Stimulated activated naive CD4-positive, alpha-beta T cell (primary cell): ENCODE measurements at places on chromosomes 4 and X.
A peak's percentile ranks its signal among the peaks of the same experiment; 100 is the strongest.

- no peak for DNase-seq
Measured at GRCh38 chrX:42219231-42219630, 295.9 kb upstream of the CASK start.

DNA sequence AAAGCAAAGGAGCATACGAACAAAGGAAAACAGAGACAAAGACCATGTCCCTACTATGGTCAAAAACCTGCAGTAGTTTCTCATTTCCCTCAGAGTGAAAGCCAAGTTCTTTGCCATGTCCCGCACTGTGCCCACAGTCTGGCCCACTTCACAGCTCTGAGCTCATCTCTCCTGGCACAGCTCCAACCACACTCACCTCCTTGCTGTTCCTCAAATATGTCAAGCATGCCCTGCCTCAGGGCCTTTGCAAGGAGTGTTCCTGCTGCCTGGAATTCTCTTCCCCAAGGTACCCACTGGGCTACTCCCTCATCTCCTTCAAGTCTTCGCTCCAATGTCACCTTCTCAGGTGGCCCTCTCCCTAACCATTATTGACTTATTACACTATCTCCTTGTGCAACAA, 72.1 kb downstream of the COX18 start:
- DNase-seq, result no peak

DNA sequence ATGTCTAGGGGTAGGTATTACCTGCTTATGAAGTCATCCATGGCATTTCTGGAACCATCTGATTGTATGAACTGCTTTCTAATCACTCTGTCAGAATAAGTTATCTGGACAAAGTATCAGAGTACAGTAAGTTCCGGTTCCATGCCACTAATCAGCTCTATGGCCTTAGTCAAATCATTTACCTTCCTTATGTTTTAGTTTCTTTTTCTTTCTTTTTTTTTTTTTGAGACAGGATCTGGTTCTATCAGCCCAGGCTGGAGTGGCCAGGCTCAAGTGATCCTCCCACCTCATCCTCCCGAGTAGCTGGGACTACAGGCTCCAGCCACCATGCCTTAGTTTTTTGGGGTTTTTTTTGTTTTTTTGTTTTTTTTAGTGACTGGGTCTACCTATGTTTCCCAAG, 11.5 kb downstream of the XIAP start:
- no peak for DNase-seq

DNA sequence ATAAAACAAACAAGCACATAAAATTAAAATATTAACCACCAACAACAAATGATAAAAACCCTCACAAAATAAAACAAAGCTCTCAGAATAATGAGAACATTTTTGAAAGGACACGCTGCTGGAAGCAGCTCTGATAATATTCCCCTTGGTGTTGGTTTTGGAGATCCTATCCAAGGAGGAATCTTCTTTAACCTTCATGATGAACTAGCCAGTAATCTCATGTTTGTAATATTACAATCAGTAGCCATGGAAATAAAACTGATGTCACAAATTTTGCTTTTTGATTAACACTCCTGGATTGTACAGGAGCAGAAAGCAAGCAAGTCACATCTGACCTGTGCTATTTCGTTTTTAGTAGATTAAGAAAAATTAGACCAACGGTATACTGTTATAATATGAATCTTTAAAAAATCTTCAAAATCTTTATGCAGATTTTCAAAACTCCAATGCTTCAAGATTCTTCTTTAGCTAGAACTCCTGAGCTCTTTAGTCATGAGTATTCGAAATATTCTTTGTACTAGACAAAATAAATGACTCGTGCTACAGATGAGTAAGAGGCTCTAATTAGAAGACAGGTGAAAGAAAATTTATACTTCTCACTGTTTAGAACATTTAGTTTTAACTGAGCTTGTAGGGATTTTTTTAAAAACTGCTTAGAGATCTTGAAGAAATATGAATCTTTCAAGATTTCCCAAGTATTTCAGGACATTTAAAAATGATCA, 154.1 kb downstream of the RASL11B start:
- DNase-seq, result no peak

DNA sequence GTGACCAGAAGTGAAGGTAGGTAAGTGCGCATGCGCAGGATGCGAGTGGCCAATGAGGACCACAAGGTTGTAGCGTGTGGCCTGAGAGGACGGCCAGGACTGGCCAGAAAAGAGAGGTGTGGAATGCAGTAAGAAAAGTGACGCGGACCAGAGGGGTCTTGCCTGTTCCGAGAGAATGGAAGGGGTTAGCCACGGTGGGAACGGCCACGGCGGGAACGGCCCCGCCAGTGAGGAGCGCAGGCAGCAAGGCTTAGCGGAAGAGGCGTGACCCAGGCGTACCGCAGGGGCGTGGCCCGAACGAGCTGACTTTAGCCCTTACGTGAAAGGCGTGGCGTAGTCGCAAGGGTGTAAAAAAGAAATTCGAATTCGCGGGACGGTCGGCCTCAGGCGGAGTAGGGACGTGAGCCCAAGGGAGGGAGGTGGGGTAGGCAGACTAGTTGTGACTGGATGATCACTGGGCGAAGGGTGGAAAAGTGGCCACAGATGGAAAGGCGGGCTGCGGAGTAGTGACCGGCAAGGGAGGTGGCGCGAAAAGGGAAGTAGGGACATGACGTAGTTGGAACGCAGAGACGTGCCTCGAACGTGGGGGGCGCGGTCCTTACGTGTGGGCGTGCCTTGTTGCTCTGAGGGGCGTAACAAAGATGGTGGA, 10.4 kb upstream of the CLTRN start:
- DNase-seq, result peak; percentile 99

DNA sequence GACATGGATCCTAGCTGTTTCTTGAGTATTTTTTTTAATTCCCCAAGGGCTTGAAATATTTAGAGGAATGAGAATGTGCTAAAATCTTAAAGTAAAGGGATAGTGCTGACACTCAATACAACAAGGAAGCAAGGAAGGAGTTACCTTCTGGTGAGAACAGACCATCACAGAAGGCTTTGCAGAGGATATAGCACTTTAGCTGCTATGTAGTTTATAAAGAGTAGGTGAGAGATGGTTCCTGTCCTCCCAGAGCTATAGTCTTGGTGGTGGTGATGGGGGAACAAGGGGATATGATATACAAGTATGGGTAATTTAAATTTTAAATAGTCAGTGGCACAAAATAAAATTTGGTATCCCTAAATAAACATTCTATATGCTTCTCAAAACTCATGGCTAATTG, 47.6 kb downstream of the MTHFD2L start:
- no peak for DNase-seq

- no peak for DNase-seq
Measured at GRCh38 chrX:93332329-93332728, 341.0 kb downstream of the NAP1L3 start.

DNA sequence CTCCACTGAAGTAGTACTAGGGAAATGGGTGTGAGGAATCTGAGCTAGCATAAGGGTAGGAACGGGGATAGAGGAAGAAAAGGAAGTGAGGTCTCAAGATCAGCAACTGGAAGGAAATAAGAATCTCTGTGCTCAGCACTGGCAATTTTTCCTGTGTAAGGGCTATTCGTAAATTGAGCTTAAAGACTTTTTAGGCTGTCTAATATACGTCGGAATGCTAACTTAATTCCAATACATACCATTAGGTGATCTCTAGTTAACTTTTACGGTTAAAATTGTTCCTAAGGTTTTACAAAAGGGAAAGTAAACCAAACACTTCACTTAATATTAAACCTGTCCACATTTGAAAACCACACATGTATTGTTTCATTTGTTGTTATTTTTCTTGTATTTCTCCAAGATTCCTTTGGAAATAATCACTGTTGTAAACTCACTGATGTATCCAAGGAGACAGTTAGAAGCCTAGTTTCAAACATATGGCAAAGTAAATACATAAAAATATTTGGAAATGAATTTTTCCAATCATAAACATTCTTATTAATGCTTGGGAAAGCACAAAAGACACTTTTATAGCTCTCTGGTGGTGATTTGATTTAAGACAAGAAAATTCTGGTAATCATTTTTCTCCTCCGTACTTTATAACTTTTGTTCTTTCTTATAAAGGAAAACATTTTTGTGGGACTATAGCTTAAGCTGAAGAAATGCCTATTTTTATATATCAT, 28.1 kb upstream of the HPGDS start:
- no peak for DNase-seq

DNA sequence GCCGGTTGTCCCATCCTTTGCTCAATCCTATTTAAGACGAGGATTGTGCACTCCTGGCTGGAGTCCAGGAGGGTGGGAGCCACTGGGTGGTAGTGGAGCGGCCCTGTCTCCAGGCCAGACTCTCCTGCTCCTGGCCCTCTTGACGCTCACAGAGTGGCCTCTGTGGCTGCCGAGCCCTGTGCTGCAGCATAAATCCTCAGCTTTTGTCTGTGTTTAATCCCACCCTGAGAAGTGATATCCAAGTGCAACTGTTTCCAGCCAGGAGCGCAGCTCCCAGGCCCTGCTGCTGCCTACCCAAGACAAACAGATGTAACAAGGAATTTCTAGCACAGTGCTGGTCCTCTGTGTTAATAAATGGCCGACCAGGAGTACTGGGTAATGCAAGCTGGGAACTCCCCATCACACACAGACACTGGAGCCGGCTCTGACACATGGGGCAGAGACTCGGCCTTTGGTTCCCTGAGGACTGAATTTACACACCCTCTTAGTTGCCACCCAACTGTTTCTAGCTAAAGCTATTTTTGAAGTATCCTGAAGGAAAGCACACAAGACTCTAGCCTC, 85.3 kb downstream of the GATB start:
- DNase-seq, result no peak

GRCh38 chrX:54182194-54182863, 725 bp downstream of the FAM120C start:
- DNase-seq, result peak; percentile 40

DNA sequence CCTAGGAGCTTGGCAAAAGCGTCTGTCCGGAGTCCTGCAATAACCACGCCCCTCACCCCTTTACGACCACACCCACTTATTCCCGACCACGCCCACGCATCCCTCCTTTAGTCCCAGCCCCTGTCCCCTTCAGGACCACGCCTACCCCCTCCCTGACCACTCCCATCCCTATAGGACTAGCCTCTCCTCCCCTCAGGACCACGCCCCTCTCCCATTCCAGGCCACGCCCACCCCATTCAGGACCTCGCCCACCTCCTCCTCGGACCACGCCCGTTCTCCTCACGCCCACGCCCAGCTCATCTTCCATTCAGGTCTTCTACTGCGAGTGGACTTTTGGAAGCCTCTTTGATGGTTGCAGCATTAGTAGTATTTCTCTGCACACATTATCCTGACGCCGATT, 131.2 kb upstream of the STX18 start:
- DNase-seq, result no peak

- no peak for DNase-seq
Measured at GRCh38 chrX:48992341-48992740, 9.7 kb downstream of the GRIPAP1 start.

GRCh38 chr4:177225605-177226004, 84.1 kb upstream of the NEIL3 start:
- DNase-seq, result no peak

GRCh38 chr4:150216726-150217125, 138.5 kb downstream of the DCLK2 start:
- DNase-seq, result no peak

- no peak for DNase-seq
Measured at GRCh38 chrX:2883770-2884169, 45.4 kb downstream of the ARSD start.

GRCh38 chr4:137238456-137239162, 293.7 kb downstream of the PCDH18 start:
- DNase-seq, result no peak

- no peak for DNase-seq
Measured at GRCh38 chrX:68912113-68912512, 83.3 kb downstream of the EFNB1 start.

DNA sequence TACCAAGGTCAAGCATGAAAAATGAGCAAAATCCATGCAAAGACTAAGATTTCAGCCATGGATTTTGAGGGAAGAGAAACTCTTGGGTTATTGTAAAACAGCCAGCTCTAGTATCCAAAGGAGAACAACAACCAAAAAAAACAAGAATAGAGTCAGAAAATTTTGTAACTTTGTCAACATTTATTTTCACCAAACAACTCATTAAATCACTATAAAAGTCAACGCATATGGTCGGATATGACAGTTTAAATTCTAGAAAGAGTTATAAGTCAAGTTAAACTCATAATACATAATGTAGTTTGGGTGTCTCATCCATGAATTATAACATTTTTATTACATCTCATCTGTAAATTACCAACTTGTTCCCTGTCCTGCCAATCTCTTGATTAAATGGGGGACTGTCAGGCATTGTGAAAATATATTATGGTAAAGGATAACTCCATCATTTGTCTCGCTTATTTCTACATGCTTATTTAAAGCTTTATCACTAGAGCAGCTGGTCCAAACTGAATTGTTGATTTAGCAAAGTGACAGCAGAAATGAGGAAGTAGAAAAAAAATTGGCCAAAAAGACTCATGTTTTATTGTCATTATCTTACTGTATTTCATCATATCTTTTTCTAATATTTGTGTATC, 224.8 kb upstream of the NOCT start:
- DNase-seq, result no peak

- DNase-seq, result no peak
Measured at GRCh38 chr4:183429489-183429888, 14.9 kb upstream of the CDKN2AIP start.

- DNase-seq, result no peak
Measured at GRCh38 chrX:134894373-134894895, 96.4 kb upstream of the SMIM10 start.

DNA sequence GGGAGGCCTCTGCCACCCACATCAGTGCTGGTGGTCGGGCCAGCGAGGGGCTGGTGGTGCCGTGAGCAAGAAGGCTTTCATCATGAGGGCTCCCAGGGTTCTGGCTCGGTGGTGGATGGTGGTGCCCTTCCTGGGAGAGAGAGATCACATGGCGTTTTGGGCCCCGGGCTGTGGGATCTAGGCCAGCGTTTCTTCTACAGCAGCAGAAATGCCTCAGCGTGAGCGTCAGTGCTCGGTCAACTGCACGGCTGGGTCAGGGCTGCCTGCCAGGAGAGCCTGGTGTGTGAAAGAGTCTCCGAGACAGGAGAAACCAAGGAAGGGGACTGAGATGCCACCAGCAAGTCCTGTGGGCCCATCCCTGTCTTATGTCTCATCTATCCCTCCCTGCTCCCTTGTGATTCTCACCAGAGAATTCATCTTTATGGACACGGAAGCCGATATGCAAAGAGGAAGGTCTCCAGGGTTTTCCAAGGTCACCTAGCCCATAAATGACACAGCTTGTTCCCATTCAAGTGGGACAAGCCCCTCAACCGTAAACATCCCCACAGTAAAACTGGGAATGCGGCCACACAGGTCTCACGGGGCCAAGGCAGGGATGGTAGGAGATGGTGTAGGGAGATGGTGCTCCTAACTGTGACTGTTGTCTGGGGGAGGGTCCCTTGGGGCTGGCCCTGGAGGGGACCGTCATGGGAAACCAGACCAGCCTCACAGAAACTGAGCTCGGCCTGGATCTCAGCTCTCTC, 99.2 kb downstream of the SORCS2 start:
- DNase-seq, result no peak

DNA sequence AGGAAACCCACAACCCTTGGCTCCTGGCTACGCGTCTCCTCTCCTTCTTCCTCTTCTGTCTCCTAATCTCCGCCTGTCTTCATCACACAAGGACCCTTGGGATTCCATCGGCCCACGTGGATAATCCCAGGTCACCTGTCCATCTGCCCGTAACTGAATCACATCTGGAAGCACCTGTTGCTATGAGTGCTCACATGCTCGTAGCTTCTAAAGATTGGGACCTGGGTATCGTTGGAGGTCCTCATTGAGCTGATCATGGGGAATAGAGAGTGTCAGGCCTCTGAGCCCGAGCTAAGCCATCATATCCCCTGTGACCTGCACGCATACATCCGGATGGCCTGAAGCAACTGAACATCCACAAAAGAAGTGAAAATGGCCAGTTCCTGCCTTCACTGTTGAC, 175.4 kb downstream of the SHOX start:
- no peak for DNase-seq

GRCh38 chrX:41981481-41982013, 58.2 kb upstream of the CASK start:
- DNase-seq, result no peak
